IPS DF 19.7 (cell line): ENCODE measurements at places on chromosomes 13 and 19.

DNA sequence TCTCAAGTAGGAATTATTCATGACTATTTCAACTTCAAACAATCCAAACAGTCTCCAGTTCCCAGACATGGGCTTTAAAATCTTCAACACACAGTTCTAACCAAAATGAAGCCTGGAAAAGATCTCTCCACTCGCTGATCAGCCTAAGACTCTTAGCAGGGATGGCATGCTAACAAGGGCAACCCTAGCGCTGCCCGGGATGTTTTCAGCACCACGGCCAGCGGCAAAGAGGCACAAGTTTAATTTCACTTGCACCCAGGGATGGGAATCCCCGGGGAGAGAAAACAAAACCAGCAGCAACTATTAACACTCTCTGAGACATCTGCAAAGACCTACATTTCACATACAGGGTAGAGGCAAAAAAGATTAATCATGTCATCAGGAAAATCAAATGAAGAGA, 43.0 kb downstream of the CACNA1A start:
- no peak for DNase-seq

GRCh38 chr13:67238277-67238859, 8.2 kb upstream of the PCDH9 start:
- no peak for DNase-seq

DNA sequence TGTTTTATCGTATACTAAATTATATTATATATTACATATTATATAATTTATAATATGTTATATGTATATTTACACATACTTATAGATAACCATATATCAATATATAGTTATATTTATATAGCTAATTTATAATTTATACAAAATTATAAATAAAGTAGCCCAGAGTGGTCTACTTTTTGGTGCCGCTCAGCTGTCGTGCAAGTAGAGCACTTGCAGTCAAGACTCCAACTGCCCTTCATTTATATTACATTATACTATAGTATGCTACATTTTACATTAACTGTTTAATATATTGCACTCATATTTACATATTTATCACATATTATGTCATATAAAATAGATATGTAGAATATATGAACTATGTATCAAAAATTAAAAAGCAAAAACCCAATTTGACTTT, 1124.7 kb upstream of the MIR17HG start:
- no peak for DNase-seq

DNA sequence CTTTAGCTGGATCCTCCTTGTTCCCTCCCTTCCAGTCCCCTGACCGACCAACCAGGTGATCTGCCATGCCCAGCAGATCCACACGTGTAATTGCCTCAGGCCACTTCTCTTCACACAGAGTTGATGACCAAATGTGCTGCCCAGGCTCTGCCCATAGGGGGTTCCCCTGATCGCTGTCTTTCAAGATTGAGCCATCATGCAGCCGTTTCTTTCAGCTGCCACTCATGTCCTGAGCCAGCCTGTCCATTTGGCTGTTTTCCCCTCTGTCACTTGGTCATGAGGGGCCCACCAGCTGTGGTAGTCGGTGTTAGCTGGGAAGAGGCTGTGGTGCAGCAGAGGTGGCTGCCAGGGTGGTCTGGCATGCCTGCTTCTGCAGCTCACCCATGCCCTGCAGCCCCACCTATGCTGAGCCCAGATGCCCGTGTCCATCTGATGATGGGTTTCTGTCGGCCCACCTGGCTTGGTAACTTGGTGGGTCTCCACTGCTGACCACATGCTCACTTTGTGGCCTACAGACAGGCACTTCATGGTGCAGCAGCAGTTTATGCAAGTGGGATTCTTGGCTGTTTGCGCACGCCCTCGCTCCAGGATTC, 35.6 kb upstream of the GPR183 start:
- DNase-seq, result no peak

GRCh38 chr13:52450012-52450792, at the start of gene VPS36:
TSS of gene VPS36 (minus strand) at chr13:52450634. CDS start at chr13:52450594, 40 bp downstream.
- peak; percentile 45 for DNase-seq

GRCh38 chr19:11018179-11018578, 57.3 kb downstream of the SMARCA4 start:
- no peak for DNase-seq

GRCh38 chr19:41395355-41395754, 1.8 kb downstream of the EXOSC5 start:
- no peak for DNase-seq

- DNase-seq, result no peak
Observed at GRCh38 chr13:70523622-70524021, 415.4 kb upstream of the KLHL1 start.

DNA sequence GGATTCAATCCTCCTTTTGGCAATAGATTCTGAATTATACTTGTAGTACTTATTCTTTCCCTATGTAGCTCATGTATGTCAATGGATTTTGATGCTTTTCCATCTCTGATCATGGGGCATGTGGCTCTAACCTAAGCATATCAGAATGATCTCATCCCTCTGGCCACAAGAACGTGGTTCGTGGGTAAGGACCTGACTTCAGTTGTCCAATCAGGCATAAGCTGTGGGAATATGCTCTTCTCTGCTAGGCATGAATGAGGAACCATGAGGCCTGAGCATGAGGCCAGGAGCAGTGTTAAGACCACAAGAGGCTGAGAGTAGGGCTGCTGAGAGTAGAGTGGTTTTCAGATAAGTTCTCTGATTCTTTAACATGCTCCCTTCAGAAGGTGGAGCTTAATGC, 292.4 kb upstream of the TSHZ3 start:
- no peak for DNase-seq

DNA sequence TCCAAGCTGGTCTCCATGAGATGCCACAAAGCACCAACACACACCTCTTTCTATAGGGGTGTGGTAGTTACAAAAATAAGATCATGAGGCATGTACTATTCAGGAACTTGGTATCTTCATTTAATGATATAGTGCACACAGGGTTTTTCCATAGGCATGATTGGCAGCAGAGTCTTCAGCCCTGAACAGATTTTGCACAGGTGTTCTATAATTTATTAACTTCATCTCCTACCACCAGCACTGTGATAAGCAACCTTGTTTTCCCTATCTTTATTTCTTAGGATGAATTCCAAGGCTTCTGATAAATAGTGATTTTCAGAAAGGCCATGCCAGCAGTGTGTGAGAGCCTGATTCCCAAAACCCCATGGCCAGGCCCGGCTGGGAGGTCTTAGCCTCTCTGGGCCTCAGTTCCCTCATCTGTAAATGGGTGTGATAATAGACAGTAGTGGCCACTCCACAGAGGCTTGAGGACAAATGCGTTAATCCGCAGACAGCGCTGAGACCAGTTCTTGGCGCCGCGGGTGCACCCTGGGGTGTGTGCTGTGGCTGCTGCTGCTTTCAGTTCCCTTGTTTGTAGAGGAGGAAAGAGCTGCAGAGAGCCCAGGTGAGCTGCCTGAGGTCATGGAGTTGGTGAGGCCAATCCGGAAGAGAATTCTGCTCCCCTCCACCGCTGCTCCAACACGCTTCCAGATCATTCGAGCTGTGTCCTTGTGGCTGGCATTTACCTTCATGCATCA, 33.1 kb downstream of the DHRS12 start:
- DNase-seq, result no peak

DNA sequence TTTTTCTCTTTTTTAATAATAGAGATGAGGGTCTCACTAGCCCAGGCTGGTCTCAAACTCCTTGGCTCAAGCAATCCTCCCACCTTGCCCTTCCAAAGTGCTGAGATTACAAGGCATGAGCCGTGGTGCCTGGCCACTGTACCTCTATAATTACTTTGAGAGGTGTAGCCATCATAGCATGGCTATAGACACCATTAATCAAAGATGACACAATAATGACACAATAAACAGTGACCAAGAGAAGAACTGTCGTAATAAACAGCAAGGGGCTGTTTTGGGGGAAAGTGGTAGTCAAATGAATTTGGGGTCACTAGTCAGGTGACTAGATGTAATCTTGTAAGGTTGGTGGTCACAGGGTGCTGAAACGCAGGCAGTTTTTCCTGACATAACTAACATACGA, 30.4 kb downstream of the KLF5 start:
- DNase-seq, result no peak

- DNase-seq, result no peak
Observed at GRCh38 chr19:34786236-34786635, 13.2 kb upstream of the ZNF599 start.

- no peak for DNase-seq
Observed at GRCh38 chr13:49877629-49878218, 58.4 kb downstream of the SPRYD7 start.

GRCh38 chr13:69485991-69486592, 621.5 kb upstream of the ATXN8OS start:
- no peak for DNase-seq

GRCh38 chr13:75458696-75459422, 23.1 kb downstream of the TBC1D4 start:
- no peak for DNase-seq

DNA sequence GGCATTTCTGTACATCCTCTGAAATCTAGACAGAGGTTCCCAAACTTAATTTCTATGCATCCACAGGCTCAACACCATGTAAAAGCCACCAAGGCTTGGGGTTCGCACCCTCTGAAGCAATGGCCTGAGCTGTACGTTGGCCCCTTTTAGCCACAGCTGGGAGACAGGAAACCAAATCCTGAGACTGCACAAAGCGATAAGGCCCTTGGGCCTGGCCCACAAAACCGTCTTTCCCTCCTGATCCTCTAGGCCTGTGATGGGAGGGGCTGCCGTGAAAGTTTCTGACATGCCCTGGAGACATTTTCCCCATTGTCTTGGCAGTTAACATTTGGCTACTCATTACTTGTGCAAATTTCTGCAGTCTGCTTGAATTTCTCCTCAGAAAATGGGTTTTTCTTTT, 766.4 kb downstream of the GPC5 start:
- no peak for DNase-seq

DNA sequence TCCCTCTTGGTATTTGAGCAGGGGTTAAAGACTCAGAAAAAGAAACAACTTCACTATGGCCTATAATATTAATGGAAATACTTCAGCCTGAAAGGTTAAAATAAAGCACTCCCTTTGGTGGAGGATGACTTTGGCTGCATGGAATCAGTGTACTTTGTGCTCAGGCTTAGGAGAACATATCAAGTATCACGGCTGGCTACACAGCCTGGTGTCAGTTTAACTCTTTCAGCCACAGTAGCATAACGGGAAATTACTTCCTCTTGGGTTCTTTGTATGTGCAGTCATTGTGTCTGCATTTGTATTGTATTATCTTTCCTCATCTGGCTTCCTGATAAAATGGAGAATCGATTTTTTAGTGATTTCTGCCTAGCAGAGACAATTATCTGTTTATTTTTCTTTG, 239.0 kb downstream of the GGACT start:
- DNase-seq, result no peak

GRCh38 chr13:19181621-19182485, at the start of gene TUBA3C:
TSS of gene TUBA3C (minus strand) at chr13:19181824. CDS start at chr13:19181747, 77 bp downstream.
- no peak for DNase-seq

- DNase-seq, result no peak
Observed at GRCh38 chr13:43682701-43683100, 104.1 kb downstream of the ENOX1 start.

- DNase-seq, result no peak
Observed at GRCh38 chr13:85819513-85819912, 20.3 kb upstream of the SLITRK6 start.

GRCh38 chr19:15115080-15115479, 7.9 kb downstream of the SYDE1 start:
- no peak for DNase-seq

DNA sequence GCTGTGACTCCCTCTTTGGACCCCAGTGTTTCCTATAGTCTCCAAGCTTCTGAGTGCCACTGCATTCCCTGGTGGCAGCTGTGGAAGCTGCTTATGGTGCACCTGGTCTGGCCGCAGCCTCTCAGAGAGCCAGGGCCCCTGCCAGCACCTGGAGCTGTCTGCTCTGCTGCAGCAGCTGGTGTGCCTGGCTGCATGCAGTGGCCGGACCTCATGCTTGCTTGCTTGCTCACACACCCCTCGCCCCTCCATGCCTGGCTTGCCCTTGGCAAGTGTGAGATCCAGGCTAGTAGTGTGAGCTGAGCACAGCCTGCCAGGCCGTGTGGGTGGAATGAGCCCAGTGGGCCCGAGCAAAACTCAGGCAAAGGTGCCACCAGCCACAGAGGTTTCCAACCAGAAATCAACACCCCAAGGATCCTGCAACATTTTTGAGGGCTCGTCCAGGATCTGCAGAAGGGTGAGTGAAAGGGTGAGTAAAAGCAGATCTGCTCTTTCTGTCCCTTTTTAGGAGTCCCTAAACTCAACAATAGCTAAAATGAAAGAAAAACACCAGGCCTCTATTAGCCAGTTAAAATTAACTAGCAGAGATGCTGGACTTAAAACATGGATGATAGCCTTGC, 7.6 kb upstream of the MLLT1 start:
- DNase-seq, result no peak

GRCh38 chr19:35074426-35075201, 33.1 kb downstream of the HPN start:
- no peak for DNase-seq

DNA sequence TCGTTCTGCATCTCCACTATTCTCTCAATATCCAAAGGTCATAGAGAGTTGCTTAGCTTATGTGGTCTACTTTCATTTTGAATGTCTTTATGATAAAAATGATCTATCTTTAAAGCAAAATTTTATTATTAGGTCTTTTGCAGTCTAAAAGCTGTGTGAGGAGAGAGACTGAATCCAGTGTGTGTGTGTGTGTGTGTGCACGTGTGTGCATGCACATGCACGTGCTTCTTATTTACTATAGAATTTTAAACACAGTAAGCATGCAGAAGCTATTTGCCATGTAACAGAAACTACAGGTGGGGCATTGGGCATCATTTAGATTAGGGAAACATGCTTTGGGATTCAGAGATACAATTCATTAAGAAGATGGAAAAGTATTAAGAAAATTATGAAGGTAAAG, 136.0 kb upstream of the SPRY2 start:
- DNase-seq, result no peak

GRCh38 chr13:26015271-26016125, 36.3 kb downstream of the SHISA2 start:
- no peak for DNase-seq

- DNase-seq, result no peak
Observed at GRCh38 chr13:37954191-37954590, 84.6 kb upstream of the TRPC4 start.

- no peak for DNase-seq
Observed at GRCh38 chr19:38545596-38545995, 72.2 kb downstream of the MAP4K1 start.

DNA sequence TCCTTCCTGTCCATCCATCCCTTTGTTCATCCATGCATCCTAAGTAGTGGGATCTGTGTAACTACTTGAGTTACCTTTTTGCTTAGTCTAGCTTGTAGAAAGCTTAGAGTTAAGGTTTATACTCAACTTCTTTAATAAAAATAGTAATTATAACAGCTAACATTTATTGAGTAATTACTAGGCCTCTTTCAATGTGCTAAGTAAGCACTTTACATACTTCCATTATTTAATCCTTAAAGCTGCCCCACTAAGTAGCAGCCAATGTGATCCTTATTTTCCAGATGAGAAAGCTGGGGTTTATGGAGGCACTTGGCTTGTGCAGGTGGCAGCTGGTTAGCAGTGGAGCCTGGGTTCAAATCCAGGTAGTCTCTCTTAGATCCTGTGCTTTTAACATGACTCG, 182.9 kb downstream of the FGF9 start:
- no peak for DNase-seq

GRCh38 chr19:12730064-12730463, 4.4 kb downstream of the TRIR start:
- DNase-seq, result no peak

- no peak for DNase-seq
Observed at GRCh38 chr13:75812751-75813181, 176.6 kb downstream of the LMO7 start.

- no peak for DNase-seq
Observed at GRCh38 chr13:30119476-30119875, 187.9 kb downstream of the KATNAL1 start.

- no peak for DNase-seq
Observed at GRCh38 chr13:49298903-49299605, 51.3 kb downstream of the CDADC1 start.

GRCh38 chr13:111513766-111514609, 193.5 kb downstream of the TEX29 start:
- DNase-seq, result no peak
